ENCODE measurements at places on chromosomes 6 and 20.
A peak's percentile ranks its signal among the peaks of the same experiment; 100 is the strongest.

DNA sequence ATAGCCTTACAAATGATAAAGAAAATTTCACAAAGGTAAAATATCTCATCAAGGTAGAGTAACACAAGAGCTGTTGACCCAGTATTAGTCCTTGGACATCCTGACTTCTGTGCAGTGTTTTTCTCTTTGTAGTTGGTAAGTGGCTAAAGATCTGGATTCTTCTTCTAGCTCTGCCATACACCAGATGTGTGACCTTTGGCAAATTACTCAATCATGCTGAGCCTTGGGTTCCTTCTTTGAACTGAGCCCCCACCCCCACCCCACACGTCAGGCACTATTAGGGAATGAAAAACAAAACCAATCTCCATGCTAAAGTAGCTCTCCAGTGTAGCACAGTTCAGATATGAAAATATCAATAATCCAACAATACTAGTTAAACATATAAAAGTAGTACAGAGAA, 15.1 kb upstream of the TRIM39 start:
- DNase-seq, result no peak

DNA sequence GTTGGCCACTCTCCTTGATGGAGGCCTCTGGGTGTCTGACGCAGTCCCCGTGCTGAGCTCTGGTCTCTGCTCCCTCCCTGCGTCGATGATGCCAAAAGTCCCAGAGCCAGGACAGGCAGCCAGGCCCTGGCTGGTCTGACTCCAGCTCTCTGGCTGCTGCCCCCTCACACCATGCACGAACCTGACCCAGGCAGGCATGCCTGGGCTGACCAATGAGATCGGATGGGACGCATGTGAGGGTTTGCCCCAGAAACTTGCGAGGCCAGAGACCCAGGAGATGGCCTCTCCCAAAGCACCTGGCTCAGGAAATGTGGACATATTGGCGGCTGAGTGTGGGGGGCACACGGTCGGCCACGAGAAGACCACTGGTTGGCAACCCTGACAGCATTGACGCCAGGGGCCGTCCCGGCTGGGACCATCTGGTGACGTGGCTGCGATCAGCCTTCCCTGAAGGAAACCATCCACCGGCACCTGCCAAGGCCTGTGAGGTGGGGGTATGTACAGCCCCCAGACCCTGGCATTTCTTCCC, 51.2 kb upstream of the FRMD1 start:
- no peak for DNase-seq

GRCh38 chr6:87333591-87334181, 4.6 kb upstream of the GJB7 start:
- no peak for DNase-seq

- no peak for DNase-seq
These were observed 119.2 kb upstream of the CCN2 start for GRCh38 chr6:132070356-132070755.

DNA sequence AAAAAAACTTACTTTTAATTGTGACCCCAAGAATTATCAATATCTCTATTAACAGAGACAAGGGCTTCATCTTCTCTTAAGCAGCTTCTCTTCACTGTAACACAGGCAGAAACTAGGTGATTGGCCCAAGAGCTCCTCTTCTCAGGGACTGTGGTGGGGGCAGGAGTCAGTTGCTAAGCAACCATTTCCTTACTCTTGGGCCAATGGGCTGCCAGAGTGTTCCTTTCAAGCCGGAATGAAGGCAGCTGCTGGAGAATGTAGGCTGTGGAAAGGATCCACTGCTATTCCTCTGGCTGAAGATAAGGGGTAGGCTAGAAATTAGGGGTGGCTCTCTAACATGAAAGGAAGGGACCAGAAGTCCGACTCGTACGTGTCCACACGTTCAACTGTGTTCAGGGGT, at the start of gene SEL1L2:
SEL1L2 (minus strand) TSS at position 150 of the 400 bp plus-strand sequence; CDS start at position 70, 80 bp downstream.
- peak; percentile 85 for DNase-seq

GRCh38 chr6:154252678-154253077, 103.9 kb downstream of the IPCEF1 start:
- DNase-seq, result no peak

Data from NCI-H524 (cell line).